ENCODE measurements at places on chromosomes 6 and 20.
A peak's percentile ranks its signal among the peaks of the same experiment; 100 is the strongest.

DNA sequence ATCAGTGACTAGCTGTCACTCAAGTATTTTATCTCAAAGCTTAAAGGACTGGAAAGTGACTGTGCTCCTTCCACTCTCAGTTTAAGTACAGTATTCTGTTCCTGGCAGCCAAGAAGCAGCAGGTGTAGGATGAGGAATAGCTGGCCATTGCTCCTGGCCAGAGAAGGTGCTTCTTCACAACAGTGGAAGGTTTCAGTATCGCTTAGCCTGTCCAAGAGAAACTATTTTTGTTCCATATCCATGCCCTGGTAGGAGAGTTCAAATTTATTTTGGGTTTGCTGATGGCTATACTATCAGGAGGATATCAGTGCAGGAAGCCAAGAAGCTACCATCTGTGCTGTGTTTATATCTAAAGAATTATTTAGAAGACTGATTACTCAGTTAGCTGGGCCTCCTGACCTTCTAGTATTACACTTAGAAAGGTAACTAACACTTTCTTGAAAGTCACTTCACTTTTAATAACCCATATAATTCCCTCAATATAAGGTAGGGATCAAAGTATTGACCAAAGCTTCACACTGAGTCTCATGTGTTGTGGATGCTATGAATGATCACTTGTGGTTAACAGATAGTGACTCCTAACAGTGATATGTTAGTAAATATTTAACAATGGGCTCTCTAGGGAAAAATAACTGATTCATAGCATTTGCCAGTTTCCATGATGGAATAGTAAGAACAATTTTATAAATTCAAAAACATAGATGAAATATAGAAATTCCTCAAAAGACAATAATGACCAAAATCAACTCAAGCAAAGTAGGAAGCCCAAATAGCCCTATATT is 99.9 kb downstream of the AIG1 start:
- DNase-seq, result no peak

GRCh38 chr6:108454356-108454755 is 106.4 kb upstream of the FOXO3 start:
- no peak for DNase-seq

DNA sequence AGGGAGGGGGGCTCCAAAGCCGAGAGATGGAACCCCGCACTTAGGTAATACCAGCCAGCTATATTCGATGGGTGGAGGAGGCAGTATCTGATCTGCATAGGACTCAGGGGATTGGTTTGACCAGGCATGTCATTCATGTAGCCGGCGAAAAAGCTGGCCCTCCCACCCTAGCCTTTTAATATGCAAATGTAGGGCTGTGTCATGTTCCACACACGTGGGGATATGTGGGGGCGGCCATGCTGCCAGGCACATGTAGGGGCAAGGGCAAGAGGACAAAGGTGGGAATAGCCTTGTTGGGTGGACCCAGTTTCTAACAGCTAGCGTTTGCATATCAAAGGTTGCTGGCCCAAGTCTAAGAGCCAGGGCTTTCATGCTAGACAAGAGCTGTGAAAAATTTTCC is 39.1 kb upstream of the DDR1 start:
- no peak for DNase-seq

- no peak for DNase-seq
These were observed 114.4 kb downstream of the SOD2 start for GRCh38 chr6:159578629-159579028.

- DNase-seq, result peak; percentile 81
These were observed 14.7 kb downstream of the UCKL1 start for GRCh38 chr20:63941282-63942081.

DNA sequence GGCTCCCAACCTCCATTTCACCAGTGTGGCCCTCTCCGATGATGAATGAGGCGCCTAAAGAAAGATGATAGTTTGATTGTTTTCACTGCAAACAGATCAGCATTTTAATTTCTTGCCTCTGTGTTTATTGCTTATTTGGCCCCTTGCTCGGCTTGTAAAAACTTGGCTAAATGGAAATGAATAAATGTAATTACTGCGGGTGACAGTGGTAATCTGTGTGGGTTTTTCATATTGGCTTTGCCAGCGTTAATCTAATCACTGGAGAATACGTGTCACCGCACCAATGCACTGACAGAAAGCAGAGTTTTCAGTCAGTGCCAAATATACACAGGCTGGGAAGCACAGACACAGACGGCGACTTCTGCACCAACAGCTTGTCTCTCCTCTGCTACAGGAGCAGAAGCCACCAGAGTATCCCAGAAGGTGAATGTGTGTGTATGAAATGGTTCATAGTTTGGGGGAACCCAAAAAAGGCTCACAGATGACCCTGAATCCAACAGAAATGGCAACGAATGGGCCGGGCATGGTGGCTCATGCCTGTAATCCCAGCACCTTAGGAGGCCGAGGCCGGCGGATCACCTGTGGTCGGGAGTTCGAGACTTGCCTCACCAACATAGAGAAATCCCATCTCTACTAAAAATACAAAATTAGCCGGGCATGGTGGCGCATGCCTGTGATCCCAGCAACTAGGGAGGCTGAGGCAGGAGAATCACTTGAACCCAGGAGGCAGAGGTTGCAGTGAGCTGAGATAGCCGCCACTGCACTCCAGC is 534.0 kb downstream of the PKHD1 start:
- no peak for DNase-seq

- DNase-seq, result no peak
These were observed 39.8 kb upstream of the BACH2 start for GRCh38 chr6:90336388-90336947.

DNA sequence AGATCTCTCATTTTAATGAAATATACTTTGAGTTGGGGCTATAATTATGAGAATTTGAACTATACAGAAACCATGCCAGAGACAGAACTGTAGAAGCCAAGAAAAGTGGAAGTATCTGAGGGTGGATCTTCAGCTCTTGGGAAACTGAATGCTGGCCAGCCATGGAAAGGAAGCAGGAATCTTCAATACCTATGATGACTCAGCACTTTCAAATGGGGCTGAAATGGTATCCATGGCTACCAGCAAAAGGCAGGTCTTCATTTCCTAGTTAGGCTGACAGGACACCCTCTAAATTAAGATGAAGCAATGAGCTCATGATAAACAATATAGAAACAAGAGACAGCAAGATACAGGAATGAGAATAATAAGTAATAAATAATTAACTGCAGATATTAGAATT is 171.3 kb downstream of the COL21A1 start:
- peak; percentile 6 for DNase-seq

DNA sequence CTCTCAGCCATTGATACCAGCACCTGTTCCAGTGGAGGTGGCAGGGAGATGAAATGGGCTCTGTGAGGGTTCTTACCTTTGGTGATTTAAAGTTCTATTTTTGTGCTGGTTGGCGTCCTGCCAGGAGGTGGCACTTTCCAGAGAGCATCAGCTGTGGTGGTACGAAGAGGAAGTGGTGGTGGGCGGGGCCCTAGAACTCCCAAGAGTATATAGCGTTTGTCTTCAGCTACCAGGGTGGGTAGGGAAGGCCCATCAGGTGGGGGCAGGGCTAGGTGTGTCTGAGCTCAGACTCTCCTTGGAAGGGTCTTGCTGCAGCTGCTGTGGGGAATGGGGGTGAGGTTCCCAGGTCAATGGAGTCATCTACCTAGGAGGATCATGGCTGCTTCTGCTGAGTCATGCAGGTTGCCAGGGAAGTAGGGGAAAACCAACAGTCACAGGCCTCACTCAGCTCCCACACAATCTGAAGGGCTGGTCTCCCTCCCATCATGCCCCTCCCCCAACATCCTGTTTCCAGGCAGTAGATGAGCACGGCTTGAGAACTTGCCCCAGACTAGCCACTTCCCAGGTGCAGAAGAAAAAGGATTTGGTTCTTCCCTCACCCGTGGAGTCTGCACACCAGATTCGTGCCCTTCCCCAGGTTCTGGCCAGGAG is 46.6 kb downstream of the MOXD1 start:
- peak; percentile 36 for DNase-seq

GRCh38 chr20:25856256-25856884 is 159.7 kb upstream of the ZNF337 start:
- DNase-seq, result no peak

GRCh38 chr6:44696686-44697085 is 309.2 kb downstream of the CDC5L start:
- no peak for DNase-seq

DNA sequence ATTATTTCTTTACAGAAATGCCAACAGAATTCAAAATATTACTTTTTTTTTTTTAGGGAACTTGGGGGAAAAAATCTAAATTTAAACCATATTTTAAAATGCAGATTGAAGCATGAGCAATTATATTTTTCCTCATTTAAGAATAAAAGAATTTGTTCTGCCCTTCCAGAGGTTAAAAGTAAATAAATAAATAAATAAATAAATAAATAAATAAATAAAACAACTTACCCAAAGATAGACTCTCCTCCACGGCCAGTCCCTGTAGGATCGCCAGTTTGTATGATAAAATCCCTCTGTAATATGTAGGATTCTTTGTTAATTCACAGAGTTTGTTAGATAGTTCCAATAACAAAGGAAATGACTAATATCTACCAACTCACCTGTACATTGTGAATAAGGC is 4.7 kb downstream of the PPIL4 start:
- DNase-seq, result no peak

DNA sequence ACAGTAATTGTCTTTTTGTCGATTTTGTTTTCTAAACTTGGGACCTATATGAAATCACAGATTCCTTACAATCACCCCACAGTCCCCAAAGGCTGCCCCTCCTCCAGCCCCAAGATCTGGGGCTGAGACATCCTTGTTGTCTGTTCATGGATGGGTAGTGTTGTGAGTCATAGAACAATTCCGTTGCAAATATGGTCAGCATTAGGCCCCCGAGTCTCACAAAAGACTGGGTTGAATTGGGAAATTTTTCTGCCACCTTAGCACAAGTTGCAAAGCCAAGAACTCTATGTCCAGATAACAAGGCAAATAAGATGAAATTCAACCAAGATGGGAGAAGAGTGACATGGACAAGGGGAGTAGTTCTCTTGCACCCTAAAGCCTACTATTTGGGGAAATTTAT is 10.5 kb upstream of the TAB2 start:
- no peak for DNase-seq

DNA sequence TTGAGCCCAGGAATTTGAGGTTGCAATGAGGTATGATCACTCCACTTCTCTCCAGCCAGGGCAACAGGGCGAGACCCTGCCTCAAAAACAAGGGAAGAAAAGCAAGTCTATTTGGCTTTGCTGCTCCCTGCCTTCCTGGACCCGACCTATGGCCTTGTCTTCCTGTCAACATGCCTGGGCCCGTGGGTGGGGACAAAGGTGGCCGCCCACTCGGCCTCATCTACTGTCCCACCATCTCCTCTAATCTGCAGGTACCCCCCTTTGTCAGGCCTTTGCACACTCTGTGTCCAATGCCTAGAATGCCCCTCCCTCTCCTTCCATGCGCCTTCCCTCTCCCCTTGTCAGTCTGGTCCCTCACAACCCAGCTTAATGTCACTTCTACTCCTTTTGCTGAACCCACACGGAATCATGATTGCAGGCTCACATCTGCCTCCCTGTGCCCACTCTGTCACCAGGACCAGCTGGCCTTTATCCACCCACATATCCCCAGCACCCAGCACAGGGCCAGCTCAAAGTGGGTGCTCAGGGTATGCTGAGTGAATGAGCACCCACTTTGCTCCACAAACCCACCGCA is 40.3 kb downstream of the MDFI start:
- no peak for DNase-seq

- DNase-seq, result no peak
These were observed 122.2 kb downstream of the ANKRD60 start for GRCh38 chr20:58106143-58106750.

- DNase-seq, result no peak
These were observed 9.8 kb upstream of the TASP1 start for GRCh38 chr20:13648291-13649228.

GRCh38 chr20:1324598-1325172 is 4.3 kb downstream of the SDCBP2 start:
- DNase-seq, result peak; percentile 58

GRCh38 chr6:147000545-147001488 is 203.4 kb upstream of the STXBP5 start:
- DNase-seq, result peak; percentile 23

DNA sequence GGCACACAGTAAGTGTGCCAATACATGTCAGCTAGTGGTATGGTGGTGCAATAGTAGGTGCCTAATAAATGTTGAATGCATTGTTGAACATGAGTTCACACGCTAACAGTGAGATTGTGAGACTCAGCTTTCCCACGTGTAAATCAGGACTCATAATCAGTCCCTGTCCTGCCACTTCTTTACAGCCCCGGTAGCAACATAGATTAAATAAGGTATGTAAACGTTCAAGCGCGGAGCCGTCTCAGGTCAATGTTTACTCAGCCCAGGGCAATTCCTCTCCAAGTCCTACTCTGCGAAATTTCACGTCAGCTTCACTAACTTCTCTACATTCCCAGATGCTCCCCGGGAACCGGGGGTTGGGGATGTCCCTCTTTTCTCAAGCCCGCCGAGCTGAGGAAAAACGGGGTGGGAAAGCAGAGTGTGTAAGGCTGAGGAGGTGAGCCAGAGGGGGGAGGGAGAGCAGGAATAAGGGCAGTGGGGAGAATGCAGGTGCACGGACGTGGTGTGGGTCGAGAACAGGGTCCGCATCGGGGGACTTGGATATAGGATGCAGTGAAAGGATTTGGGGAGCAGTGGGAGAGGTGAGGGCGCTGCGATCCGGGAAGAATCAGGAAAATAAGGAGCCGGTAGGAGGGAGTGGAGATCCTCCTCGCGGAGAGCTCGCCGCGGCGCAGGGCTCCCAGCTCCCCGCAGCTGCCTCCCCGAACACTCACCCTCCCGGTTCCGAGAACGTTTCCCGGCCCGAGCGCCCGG is 544 bp upstream of the TP53INP2 start:
- peak; percentile 32 for DNase-seq

DNA sequence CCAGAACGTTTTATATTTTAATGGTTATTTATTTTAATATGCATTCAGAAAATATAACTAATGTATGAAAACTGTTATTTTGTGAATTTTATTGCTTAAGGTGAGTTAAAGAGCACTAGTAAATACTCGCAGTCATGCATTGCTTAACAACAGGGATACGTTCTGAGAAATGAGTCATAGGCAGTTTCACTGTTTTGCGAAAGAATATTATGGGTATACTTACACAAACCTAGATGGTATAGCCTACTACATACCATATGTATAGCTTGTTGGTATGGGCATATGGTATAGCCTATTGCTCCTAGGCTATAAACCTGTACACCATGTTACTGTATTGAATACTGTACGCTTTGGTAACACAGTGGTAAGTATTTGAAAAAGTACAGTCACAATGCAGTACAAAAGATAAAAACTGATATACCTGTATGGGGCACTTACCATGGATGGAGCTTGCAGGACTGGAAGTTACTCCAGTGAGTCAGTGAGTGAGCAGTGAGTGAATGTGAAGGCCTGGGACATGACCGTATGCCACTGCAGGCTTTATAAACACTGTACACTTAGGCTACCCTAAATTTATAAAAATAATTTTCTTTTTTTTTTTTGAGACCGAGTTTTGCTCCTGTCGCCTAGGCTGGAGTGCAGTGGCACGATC is 38.5 kb downstream of the ARFGEF2 start:
- DNase-seq, result no peak
